ENCODE measurements at places on chromosomes 1 and 21.

DNA sequence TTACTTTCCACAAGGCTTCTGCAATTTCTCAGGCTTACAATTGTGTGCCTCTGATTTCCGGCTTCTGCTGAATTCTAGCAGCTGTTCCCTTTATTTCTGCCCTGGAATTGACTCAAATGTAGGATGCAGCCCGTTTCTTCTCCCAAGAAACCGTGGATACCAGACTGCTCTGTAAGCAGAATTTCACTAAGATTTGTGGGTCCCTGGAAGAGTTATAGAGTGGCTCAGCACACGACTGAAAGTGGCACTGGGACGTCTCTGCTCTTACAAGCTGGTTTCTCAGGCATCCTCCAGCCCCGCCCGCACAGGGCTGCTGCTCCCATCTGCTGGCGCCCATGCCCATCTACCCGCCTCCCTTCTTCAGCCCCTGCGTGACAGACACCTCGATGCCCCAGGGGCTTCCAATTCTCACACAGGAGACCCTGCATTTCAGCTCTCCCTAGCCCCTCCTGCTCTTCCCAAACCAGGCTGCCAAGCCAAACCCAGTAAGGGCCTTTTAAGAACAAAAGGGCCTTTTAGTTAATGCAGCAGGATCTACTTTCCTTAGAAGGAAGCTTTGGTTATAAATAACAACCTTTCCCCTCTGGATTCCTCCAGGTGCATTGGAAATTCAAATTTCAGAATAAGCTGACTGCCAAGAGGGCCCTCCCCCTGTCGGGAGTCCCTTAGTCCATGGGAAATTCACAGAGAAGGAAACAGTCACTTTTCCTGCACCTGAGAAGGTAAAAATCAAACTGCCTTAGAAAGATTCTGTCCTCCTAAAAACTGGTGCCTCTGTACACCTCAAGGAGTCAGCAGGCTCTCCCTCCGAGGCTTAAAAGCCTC, 45.4 kb upstream of the TENT5B start:
- peak; percentile 89 for DNase-seq

GRCh38 chr1:169834869-169835268, 40.2 kb upstream of the METTL18 start:
- no peak for DNase-seq

GRCh38 chr1:235968831-235969230, 96.1 kb downstream of the NID1 start:
- DNase-seq, result no peak

DNA sequence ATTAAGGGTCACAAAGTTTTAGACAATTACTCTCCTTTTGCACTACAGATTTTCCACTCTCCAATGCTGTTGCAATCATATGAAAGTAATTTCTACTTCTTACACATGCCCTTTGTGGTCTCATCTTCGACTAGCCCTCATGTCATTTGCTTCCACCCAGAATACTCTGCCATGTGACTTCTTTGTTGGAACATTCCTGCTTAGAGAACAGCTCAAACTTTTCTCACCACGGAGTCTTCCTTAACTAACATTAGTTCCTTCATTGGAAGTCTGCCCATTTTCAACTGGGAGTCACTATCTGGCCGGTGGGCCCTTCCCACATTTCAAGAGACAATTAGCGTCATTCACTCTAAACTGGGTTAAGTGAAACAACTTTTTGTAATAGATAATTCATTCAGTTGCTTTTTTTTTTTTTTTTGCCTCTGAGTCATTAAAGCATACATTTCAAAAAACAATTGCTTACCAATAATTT, 142.6 kb upstream of the PALMD start:
- no peak for DNase-seq

GRCh38 chr1:85125891-85126290, 74.9 kb downstream of the SYDE2 start:
- DNase-seq, result peak; percentile 43

GRCh38 chr1:14761291-14762153, 163.0 kb downstream of the KAZN start:
- DNase-seq, result no peak

DNA sequence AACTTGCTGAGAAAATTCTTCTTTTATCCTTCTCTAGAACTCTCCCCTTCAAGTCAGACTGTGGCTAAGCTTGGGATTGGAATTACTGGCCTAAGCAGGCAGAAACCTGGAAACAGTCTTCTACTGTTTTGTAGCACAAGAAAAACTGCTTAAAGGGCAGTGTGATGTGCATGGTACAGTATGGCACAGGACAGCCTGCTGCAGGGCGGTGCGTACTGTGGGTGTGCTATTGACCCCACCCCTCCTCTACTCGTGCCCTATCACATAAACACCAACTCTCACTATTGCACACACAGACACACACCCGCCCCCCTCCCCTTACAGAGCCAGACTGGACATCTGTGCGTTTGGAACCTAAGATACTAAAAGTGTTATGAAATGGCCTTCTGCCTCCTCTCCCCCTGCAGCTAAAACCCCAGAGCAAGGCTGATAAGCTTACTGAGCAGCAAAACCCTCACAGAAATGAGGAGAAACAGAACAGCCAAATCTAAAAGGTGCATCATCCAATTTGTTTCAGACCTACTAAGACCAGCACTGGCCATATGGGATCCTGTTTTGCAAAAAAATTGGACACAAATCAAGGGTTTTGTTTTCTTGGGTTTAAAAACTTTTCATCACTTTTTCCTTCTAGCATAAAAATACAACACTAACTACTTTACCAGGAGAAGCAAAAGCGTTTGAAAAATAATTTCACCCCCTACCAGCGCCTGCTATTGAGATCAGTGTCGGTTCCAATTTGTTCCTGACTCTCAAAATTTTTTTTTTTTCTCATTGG, 355.8 kb upstream of the LYPLAL1 start:
- DNase-seq, result no peak

DNA sequence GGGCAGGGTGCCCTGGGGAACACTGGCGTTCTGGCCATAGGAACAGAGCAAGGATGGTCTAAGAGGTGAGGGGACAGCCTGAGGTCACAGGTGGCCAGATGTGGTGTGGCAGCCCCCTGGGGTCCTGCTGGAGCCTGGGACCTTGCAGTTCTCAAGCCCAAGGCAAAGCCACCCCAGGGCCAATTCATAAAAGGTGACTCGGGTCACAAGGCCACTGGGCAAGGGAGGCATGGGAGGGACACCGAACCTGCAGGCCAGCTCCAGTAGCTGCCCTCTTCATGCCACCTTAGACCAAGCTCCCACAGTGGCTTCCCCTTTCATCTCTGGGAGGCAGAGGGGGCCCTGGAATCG, 19.3 kb downstream of the TNFRSF25 start:
- no peak for DNase-seq

- peak; percentile 22 for DNase-seq
Measured at GRCh38 chr21:21000591-21001175, 2.5 kb downstream of the NCAM2 start.

DNA sequence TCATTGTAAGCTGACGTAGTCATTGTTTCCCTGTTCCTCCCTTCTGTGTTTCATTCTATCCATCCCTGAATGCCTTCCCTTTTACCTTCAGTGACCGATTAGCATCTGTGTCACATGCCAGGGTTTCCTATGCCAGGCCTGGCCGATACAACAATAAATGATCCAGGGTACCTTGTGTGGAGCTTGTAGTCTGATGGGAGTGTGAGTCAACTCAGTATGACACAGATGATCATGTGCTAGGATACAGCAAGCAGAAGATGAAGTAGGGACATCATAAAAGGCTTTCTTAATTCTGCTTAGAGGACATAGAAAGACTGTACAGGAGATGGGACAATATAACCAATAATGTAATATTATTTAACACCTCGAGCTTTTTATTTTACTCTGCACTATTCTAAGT, 164.1 kb upstream of the C8B start:
- DNase-seq, result no peak

Measured in muscle of back (tissue), 13 donors.